ENCODE measurements at places on chromosomes 12 and 14. TPM values are rescaled to one million over a fixed set of nuclear protein-coding genes. Genes with fewer than 3 reads are reported as not detected.

PTPRO gene
- total RNA-seq, result 5.2 TPM

RIMBP2 gene
- not detected for total RNA-seq

CPNE6 gene
- total RNA-seq, result not detected

KRT72 gene
- not detected for total RNA-seq

FAM181A gene
- not detected for total RNA-seq
